ENCODE measurements at places on chromosomes 3 and 15.

DNA sequence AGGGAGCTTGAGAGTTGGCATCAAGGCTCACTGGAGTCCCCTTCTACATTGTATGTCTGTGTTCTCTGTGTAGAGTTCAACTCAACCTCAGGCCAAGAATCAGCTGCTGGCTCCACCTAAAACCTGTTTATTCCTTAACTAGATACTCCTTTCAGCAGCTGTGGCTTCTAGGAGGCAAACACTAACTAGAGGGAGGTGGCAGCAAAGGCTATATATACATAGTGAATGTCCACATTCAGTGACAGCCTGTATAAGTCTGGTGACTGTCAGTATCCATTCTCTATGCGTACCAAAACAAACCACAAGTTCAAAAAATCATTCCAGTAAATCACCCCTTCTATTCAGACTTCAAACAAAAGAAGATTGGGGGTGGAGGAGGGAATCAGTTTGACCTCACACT is 184.3 kb downstream of the CDIN1 start:
- DNase-seq: no peak

- no peak for DNase-seq
Measured at GRCh38 chr15:58165661-58166060, 27.5 kb downstream of the AQP9 start.

DNA sequence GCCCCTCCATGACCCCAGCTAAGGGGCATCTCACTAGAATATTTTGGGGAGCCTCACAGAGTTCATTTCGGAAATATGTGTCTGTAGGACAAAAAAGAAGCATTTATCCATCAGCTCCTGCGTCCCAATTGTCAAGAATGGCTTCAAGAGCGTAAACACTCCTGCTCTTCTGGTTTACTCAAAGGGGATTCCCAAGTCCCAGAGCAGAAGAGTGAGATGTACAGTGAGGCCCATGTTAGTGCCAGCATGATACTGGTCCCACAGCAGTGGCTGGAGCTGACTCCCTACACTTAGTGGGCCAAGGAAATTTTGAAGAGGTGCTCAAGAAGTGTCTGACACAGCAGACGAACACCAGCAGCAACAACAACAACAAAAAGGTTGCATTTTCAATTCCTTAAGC is 34.9 kb upstream of the ARL8B start:
- no peak for DNase-seq

DNA sequence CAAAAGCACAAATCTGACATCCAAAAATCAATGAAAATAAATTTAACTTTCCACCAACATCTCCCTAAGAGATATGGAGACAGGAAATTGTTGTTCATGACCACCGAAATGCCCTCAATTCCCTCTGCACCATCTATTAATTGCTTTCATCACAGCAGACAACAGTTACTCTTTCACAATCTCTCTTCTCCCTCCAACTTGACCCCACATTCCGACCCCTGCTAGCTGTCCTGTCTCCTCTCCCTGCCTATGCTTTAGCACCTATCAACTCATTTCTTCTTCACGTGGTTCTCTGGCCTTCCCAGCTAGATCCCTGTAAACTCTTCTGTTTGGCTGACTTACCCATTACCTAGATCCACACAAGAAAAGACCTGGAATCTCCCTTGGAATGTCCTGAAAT is 173.9 kb upstream of the ADAMTS9 start:
- DNase-seq: no peak

DNA sequence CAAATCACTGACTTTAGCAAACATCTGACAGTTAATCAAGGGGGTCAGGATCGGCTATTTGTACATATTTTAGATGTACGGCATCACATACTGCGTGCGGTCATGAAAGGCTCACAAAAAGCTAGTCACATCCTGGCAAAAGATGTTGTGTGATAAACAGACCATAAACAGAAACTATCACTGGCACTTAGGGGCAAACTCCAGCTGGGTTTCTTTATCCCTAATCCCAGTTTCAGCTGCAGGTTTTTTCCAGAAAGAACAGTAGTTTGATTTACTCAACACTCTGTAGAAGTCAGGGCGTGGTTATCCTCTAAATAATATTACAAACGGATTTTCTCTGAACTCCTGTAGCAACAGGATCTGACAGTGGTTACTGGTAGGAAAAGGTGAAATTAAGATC is 112.4 kb upstream of the BHLHE40 start:
- DNase-seq: no peak

DNA sequence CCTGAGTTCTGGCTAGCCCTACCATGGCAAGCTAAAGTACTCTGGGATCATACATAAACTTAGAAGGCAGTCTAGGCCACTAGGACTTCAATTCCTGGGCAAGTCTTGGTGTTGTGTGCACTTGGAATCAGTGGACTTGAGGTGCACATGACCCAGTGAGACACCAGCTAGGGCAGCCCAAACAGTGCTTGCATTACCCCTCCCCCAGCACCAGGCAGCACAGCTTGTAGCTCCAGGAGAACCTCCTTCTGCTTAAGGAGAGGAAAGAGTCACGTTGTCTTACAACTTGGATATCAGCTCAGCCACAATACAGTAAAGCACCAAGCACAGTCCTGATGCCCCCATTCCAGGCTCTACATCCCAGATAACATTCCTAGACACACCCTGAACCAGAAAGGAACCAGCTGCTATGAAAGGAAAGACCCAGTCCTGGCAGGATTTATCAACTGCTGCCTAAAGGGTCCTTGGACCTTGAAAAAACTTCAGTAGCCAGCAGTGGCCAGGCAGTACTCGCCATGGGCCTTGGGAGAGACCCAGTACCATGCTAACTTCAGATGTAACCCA is 57.2 kb downstream of the MYO9A start:
- DNase-seq: no peak

DNA sequence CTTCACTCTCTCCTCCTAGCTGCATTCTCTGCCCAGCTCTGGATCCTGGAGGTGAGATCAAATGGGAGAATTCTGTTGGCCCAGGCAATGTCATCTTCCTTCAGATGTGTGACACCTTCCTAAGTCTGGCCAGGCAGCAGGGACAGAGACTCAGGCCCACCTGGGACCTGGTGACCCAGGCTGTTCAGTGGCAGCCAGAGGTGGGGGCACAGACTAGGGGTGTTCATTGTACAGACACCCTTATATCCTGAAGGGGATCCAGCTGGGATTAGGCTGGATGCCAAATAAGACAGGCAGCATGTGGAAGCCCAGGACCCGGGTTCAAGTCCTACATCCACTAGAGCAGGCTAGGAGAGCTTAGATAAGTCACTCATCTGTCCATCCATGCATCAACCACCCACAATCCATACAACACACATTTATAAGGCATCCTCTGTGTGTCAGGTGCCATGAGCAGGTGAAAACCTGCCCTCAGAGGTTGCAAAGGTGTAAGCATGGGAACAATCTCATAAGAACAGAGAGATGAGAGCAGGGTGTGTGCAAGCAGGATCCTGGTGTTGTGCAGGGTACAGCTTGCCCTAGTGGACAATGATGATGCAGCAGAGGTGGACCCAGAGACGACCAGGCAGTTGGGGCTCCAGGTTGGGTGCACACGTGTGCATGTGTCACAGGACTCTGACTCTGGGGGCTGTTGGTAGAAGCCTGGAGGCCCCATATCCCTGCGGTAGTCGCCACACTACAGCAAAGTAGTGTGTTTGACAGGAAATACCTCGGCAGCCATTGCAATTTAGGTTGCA is 18.3 kb upstream of the RPL29 start:
- DNase-seq: no peak

- DNase-seq: no peak
Measured at GRCh38 chr3:14522768-14523167, 17.4 kb downstream of the GRIP2 start.

- DNase-seq: no peak
Measured at GRCh38 chr3:126926684-126927400, 56.1 kb upstream of the PLXNA1 start.

GRCh38 chr3:103388214-103388613 is 953.4 kb downstream of the ZPLD1 start:
- no peak for DNase-seq

- no peak for DNase-seq
Measured at GRCh38 chr3:171407759-171408158, 52.4 kb downstream of the TNIK start.

- no peak for DNase-seq
Measured at GRCh38 chr3:128549283-128550112, 56.5 kb upstream of the GATA2 start.

GRCh38 chr3:79354179-79354688 is 413.6 kb downstream of the ROBO1 start:
- no peak for DNase-seq

- DNase-seq: no peak
Measured at GRCh38 chr3:168141405-168141998, 45.8 kb upstream of the GOLIM4 start.

DNA sequence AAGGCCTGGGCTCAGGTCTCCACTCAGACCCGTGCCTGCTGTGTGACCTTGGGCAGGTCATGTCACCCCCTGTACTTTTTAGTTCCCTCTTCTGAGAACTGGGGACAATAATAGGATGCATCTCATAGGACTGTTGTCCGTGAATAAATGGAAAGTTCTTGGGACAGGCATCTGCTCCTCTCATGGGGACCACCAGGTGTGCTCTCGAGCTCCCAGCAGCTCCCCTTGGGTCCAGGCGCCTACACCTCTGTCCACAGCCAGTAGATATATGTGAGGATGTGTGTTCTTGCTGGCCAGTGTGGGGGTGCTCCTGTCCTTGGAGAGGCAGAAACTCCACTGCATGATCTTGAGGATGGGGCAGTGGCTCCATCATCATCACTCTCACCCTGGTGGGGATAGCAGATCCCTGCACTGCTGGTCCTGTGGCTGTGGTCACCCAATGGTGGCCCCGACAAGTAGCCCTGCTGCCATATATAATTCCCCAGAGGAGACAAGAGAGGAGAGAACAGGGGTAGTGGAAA is 257.6 kb upstream of the TLE3 start:
- no peak for DNase-seq

DNA sequence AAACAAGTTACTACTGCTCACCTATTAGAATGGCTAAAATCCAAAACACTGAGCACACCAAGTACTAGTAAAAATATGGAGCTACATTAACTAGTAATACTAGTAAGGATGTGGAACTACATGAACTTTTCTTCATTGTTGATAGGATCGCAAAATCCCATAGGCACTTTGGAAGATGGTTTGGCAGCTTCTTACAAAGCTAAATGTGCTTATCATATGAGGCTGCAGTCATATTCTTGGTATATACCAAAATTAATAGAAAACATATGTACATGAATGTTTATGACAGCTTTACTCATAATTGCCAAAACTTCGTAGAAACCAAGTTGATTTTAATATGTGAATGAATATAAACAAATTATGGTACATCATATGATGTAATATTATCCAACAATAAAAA is 366.8 kb upstream of the KCNMB2 start:
- DNase-seq: no peak

DNA sequence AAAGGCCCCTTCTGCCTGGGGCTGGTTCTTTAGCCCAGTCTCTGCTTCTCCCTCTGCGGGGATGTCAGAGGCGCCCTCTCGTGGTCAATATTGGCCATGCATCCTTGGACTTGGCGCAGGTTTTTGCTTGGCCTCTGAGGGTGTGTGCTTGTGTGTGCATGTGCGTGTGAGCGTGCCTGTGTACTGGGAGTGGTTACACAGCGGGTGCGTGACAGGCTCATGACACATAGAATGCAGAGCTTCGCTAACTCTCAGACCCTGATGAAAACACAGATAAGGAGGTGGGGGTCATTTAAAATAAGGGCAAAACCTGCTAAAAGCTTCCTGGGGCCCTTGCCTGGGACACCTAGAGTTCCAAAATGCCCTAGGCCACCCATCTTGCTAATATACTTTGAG is 160.9 kb downstream of the SMAD6 start:
- DNase-seq: peak; percentile 48

- DNase-seq: no peak
Measured at GRCh38 chr3:190537146-190537545, 23.3 kb downstream of the IL1RAP start.

- no peak for DNase-seq
Measured at GRCh38 chr15:50813865-50814264, 48.4 kb upstream of the SPPL2A start.

DNA sequence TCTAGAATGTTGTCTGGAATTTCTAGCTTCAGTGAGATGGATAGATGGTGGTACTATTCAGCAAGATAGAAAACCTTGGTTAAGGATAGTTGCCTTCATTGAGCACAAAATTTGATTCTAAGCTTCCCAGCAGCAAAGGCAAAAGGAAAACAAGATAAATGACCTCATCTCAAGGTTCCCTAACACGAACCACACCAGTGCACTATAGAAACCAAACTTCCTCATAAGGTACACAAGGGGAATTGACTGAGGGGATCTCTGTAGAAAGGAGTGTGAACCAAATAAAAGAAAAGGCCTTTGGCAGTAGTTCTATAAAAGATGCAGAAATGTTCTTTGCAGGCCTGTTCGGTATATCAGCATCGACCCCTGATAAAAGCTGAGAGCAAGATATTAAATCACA is 288.9 kb downstream of the SHQ1 start:
- no peak for DNase-seq

DNA sequence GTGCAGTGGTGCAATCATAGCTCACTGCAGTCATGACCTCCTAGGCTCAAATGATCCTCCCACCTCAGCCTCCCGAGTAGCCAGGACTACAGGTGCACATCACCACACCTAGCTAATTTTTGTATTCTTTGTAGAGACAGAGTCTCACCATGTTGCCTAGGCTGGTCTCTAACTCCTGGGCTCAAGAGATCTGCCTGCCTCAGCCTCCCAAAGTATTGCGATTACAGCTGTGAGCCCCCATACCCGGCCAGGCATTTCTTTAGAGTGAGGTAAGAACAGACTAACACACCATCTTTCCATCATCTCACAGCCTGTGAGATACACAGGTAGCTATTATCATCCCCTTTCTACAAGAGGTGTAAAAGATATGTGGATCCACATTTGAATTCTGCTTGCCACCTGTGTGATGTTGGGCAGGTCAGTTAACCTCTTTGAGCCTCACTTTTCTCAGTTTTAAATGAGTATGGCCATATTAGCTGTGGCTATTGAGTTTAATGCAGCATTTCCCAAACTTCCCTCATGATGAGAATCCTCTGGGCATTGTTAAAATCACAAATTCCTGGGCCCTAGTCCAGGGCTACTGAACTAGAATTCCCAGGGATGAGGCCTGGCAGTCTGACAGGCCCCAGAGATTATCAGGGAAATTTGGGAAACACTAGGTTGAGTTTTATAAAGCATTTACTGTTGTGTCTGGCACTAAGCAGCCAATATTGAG is 46.0 kb downstream of the ANP32A start:
- no peak for DNase-seq
